NCI-H2081 treated with DMSO at 0.1 percent for 48 hours (cell line): ENCODE measurements at places on chromosomes 5 and 9.
A peak's percentile ranks its signal among the peaks of the same experiment; 100 is the strongest.

- no peak for DNase-seq
Measured at GRCh38 chr5:107634981-107635848, 35.5 kb downstream of the EFNA5 start.

DNA sequence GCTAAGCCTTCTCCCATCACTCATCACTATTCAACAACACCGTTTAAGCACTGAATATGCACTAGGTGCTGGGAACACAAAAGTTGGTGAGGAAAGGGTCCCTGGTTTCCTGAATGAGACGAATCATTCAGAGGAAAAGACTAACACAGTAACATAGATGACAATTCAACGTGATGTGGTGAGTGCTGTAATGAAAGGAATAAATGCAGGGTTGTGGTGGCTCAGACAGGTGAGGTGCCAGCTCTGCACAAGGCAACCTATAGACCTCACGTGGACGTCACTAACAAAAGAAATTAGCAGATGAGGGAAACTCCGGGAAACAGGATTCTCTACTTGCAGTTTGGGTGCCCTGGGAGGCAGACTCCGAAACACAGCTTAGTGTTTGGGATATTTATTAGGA lies 40.0 kb upstream of the ERBIN start:
- DNase-seq, result no peak

DNA sequence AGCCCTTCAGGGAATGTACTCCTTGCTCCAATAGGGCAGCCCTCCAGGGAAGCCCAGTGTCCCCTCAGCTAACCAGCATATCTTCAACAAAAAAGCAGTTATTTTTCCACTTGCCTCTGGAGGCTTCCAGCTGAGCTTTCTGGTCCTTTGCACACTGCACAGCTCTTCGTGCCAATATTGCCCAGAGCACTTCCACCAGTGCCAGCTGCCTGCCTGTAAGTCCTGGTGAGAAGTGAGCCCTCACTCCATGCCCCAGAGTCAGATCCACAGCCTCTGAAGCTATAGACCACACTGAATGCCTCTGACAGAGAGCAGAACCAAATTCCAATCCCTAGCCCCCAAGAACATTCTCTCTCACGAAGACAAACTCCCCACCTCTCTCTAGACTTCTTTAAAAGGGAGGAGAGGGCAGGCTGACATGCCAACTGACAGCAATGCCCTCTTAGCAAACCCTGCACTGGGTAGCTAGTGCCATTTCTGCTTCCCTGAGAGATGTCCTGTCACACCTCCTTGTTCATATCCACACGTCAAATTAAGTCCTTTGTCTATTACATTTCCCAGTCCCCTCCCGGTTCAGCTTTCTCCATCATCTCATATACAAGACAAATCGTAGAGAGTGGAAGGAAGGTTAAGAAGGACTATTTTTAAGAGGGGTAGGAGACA lies 12.7 kb upstream of the HEXB start:
- no peak for DNase-seq

- no peak for DNase-seq
Measured at GRCh38 chr9:121598167-121598964, 53.1 kb upstream of the DAB2IP start.

DNA sequence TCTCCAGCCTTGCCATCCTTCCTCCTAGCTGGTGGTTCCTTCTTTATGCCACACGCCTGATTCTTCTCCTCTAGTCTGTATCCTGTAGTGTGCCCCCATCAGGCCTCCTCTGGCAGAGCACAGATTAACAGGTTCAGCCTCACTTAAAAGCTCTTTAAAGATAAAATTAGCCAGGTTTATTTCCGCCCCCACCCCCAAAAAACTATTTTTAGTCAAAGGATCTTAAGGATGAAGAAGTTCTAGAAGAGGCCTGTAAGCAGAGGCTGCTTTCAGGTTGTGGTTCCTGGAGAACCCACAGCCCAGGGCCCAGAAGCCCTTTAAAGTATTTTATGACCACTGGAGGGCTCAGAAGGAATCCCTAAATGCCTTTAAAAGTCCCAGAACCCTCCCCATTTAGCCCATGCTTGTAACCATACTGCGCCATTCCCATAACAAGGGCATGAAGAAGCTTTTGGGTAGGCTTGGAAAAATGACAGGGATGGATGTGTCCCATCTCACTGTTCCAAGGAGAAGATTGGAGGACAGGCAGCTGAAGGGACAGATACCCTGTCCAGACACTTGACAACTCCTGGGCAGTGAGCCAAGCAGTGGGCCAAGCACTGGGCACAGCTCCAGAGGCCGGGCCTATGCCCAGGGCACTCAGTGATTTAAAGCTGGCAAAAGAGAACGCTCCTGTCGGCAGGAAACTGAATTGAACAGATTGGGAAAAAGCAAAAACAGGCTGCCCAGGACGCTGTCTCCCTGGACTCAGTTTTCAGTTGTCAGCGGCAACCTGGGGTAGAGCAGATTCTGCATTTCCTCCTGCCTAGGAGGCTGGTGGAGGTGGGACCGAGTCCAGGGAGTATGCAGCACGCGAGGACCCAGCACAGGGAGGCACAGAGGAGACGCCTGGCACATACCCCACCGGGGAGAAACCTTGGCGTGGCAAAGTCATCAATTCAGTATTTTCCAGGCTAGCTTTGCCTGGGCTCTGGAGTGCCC lies 106.3 kb upstream of the SSBP2 start:
- DNase-seq, result peak; percentile 80

- no peak for DNase-seq
Measured at GRCh38 chr5:133848341-133848811, 120.0 kb downstream of the C5orf15 start.

- no peak for DNase-seq
Measured at GRCh38 chr5:136133222-136133921, 727 bp downstream of the SMAD5 start.
